ENCODE measurements at places on chromosomes 3 and 15.
A peak's percentile ranks its signal among the peaks of the same experiment; 100 is the strongest.

- ATAC-seq, result no peak
These were observed 265.9 kb downstream of the TJP1 start for GRCh38 chr15:29556380-29556779.

- no peak for ATAC-seq
These were observed 45.2 kb upstream of the BDH1 start for GRCh38 chr3:197600796-197601565.

- no peak for ATAC-seq
These were observed 94.3 kb upstream of the TRPM1 start for GRCh38 chr15:31195871-31196270.

DNA sequence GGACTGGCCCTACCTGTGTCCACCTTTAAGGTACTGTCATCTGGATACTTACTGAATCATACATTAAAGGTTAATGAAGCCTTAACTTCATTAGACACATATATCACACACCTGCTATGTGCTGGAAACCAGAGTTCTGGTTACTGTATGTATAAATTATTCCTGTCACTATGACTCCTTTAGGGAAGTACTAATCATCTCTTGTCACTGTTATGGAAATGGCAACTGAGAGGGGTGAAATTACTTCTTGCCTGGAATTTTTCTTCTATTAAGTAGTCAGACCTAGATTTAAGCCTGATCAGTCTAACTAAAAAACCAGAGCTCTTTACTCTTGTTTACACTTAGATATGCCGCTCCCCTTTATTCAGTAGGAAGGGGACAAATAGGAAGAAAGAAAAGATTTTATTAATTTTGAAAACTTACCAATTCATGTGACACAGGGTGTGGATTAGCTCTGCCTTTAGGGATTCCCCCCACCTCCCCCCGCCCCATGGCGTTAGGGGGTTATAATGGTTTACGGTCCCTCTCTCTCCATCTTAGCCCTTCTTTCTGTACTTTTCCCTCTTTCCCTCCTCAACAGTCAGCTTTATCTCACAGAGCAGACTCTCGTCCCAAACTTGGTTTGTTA is 152.5 kb downstream of the KLHL25 start:
- no peak for ATAC-seq

DNA sequence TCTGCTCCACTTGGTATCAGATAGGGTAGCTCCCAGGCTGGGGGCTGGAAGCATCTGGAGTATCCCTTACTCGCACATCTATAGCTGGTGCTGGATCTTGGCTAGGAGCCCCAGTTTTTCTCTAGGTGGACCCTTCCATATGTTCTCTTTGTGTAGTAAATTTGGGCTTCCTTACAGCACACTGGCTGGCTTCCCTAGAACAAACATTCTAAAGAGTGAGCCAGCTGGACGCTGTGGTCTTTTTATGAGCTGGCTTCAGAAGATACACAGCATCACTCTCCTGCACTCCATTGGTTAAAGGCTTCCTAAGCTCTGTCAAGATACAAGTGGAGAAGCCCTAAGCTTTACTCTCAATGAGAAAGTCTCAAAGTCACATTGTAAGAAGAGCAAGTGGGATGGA is 322.1 kb downstream of the WDR72 start:
- ATAC-seq, result no peak

DNA sequence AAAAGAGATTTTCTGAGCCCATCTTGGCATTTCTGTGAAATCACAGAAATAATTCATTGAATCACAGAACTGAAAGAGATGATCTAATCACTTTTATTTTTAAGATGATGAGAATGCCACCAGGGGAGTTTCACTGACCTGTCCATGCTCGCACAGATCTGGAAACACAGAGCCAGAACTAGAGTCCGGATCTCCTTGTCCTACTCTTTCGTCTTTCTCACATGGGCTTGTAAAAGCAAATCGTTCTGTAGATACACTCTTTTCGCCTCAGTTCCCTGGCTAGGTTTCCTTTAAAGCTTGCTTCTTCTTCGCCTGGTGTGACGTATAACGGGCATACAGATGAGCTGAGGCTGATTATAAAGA is 122.5 kb upstream of the SPRED1 start:
- ATAC-seq, result peak; percentile 32

DNA sequence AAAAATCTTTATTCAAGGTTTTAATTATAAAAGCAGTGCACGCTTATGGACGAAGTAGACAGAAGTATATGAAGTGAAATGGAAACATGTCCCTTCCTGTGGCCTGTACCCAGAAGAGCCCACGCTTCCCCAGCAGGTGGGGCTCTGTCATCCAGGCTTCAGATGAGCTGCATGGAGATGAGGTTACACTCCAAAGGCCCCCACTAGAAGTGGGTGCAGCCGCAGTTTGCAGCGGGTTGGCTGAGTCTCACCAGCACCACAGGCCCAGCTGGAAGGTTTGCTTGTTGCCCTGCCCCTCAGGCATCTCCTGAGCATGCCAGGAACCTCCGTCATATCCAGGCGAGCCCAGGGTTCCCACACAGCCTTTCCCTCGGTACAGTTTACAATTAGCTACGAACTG is 33.1 kb downstream of the PRR20G start:
- peak; percentile 68 for ATAC-seq

- no peak for ATAC-seq
These were observed 86.3 kb downstream of the FAM81A start for GRCh38 chr15:59524331-59524731.
